ENCODE measurements at places on chromosomes 4 and X.

DNA sequence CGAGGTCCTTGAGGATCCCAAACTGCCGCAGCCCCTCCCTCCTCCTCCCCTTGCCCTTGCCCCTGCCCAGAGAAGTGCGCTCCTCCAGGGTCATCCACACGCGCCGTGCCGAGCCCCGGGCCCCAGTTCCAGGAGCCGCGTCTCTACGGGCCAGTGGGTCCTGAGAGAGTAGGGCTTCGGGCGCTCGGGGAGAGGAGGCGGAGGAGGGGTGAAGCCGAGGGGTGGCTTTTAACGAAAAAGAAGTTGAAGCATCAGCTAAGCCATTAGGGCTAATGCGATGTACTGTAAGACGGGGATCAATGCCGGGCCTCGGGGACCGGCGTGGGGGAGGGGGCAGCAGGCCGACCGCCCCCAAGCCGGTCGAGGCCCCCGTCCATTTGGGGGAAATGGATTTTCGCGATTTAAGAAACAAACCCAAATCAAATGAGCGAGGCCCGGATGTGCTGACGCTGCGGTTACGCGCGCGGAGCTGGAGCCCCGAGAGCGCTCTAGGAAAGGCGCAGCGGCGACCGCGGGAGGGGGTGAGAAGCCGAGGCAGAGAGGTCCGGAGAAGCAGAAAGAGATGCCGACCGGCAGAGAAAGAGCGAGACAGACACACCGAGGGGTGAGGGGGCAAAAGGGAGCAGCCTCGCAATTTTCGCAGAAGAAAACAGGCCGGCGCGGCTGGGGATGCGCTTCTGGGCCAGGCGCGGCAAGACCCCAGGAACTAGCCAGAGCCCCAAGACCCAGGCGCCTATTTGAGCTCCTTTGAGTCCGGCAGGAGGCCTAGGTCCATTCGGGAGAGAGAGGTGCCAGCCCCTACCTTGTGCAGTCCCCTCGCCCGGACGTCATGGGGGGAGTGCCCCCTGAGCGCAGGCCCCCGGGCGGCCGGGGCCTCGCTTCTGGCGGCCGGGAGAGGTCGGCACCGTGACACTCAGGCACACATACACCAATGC lies 13.6 kb downstream of the HMX1 start:
- no peak for DNase-seq

- no peak for DNase-seq
These were observed 419.6 kb upstream of the CPEB2 start for GRCh38 chr4:14582677-14583076.

DNA sequence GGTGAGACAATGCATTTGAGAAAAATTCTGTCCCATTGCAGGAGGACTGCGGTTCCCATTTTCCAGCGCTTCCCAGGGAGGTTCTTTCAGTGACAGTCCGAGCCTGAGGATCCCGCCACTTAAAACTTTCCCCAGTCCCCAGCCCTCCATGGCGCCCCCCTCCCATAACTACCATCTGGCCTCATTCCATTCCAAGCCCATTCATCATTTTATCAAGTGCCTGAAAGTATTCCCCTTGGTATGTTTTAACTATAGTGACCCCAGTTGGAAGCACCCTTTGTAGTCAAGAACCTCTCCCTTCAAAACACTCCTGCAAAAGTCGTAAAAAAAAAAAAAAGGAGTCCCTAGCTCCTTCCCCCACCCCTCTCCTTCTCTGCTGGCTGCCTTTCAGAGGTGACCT lies 1.2 kb downstream of the RASL11B start:
- no peak for DNase-seq

DNA sequence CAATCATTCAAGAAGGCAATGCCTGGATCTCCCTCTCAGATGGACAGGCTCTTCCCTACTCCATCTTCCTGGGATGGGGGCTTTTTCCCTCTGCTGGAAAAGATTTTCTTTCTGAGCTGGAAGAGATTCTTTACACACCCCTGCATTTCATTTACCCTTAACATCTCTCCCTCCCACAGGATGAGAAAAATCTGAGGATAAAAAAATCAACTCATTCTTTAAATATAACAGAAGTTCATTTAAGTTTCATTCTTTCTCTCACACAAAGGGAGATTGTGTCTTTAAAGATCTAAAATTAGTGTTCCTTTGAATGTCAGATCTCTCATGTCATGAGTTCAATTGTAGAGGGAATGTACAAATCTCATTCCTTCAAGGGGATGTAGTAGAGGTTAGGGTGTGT lies 109.0 kb downstream of the ZNF518B start:
- DNase-seq, result no peak

GRCh38 chr4:119490335-119490734 lies 138.3 kb downstream of the PDE5A start:
- no peak for DNase-seq

DNA sequence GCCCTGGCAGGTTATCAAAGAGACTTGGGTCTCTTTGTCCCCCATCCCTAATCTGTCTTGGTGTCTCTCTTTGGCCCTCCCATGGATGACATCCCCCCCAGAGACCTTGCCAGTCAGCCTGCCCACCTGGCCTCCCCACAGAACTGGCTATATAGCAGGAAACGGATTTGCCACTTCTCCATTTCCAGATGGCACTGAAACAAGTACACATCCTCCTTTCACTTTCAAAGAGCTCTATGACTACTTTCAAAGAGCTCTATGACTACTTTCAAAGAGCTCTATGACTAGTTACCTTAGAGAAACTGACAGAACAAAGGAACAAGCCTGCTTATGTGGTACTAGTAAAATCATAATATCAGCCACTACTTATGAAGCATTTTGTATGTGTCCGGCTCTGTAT lies 175.3 kb downstream of the MAML3 start:
- DNase-seq, result no peak

DNA sequence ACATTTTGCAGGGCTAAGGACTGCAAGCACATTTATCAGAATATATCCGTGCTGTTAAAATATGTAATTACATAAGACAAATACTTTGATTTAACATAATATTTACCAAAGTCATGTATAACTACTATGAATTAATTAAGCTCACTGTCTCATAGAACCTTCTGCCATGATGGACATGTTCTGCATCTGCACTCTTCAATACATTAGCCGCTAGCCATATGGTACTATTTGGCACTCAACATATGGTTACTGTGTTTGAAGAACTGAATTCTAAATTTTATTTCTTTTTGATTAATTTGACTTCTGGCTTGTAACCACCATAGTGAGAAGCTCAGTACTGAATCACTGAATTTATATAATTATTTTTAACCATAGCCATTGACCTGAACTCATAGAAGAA lies 427.0 kb upstream of the TRAM1L1 start:
- DNase-seq, result no peak

DNA sequence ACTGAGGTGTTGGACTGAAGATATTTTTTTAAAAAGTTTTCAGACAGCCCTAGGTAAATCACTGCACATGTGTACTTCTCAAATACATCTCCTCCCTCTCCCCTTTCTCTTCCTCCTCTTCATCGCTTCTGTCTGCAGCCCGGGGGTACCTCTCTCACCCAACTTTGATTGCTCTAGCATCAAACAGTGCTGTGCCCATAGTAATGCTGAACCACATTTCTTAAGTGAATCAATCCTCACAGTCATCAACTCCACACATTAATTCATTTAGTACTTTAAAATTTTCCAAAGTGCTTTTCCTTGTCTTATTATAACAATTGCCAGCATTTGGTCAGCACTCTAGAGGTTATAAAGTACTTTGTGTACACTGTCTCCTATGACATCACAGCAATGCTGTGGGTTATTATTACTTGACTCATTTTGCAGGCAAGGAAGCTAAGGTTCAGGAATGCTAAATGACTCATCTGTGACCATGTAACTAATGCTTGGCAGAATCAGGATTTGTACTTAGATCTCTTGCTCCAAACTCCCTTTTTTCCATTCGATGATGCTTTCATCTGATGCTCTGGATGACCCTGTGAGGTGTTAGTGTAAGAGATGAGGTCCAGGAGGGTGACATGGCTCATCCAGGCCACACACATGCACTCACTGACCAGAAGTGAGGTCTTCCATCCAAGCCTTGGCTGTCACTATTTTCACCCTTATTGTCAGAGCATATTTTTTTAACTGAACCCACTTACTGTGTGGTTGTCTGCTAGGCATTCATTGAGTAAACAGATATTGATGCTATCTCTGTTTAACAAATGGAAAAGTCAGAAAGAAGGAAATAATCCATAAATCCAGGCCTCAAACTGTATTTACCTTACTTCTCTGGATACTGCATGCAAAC lies 58.8 kb downstream of the RHOH start:
- no peak for DNase-seq

Measured in esophagus squamous epithelium (tissue), 5 donors.